ENCODE measurements at places on chromosomes 12 and 14.

DNA sequence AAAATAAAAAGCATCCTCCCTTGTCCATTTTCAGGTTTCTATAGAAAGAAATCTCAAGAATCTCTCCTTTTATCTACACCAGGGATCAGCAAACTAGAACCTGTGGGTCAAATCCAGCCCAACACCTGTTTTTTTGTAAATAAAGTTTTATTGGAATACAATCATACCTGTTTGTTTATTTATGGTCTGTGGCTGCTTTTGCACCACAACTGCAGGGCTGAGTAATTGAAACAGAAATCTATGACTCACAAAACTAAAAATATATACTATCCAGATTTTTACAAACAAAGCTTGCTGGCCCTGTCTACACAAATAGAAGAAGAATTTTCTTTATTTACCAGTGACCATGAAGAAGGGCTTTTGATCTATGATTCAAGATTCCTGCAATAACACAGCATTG lies 95.1 kb upstream of the COCH start:
- DNase-seq, result no peak

GRCh38 chr12:50039151-50039835 lies 14.0 kb upstream of the RACGAP1 start:
- peak; percentile 80 for DNase-seq

GRCh38 chr14:51006781-51007211 lies 62.5 kb upstream of the PYGL start:
- no peak for DNase-seq

DNA sequence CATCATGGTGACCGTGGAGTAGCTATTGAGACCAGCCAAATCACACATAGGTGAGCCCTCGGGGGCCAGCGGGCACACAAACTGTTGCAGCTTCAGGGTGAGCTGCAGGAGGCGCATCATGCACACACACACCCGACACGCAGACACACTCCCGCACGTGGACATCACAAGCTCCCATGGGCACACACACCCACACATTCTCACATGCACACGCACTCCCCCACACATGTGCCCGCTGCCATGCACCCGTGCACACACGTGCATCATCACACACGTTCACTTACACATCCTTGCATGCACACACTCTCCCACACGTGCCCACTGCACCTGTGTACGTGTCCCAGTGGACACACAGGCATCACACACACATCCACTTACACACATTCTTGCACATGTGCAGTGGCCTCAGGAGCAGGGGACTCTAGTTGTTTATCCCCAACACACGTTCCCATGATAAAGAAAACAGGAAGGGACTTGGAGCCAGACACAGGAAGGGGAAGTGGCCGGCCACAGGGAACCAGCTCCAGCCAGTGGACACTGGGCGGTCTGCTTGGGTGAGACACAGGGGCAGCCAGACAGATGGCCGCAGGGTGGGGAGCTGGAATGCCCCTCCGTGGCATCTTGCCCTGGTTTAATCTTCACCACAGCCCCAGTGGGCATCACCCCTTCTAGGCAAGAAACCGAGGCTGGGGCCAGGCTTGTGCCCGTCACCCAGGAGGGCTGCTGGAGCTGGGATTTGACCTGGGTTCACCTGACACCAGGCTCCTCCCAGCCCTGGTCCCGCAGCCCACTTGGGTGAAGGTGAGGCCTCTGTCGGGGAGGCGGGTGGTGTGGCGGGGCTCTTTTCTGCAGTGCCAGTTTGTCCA lies 49.7 kb downstream of the CYP46A1 start:
- no peak for DNase-seq

GRCh38 chr14:29607169-29607568 lies 320.5 kb downstream of the PRKD1 start:
- DNase-seq, result no peak

GRCh38 chr14:104787736-104788135 lies 7.8 kb downstream of the AKT1 start:
- DNase-seq, result no peak

- DNase-seq, result no peak
Observed at GRCh38 chr12:49643961-49644619, 20.7 kb downstream of the PRPF40B start.

DNA sequence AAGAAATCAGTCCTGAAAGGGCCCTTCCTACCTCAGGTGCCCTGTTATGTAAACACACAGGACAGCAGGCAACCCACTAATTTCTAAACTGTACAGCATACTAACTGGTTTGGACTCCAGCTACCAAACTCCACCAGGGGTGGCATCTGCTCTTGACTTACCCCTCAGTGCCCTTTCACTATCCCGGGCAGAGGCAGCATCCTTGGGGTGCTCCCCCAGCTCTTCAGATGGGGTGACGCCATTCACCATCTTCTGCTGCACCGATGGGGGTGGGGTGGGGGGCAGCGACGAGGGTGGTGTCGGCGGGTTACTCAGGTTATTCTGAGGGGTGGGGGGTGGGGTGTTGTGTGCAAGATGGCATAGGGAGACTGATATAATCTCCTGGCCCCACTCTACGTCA lies 11.5 kb upstream of the PRKAG1 start:
- no peak for DNase-seq

- DNase-seq, result no peak
Observed at GRCh38 chr12:14356147-14356546, 9.3 kb upstream of the ATF7IP start.

Measured in NCI-H1930 (cell line).